ENCODE measurements at places on chromosomes 2 and 18.

GRCh38 chr18:10927286-10927992 lies 221.9 kb downstream of the PIEZO2 start:
- DNase-seq = peak; percentile 66

GRCh38 chr2:117931978-117932377 lies 81.9 kb downstream of the CCDC93 start:
- no peak for DNase-seq

DNA sequence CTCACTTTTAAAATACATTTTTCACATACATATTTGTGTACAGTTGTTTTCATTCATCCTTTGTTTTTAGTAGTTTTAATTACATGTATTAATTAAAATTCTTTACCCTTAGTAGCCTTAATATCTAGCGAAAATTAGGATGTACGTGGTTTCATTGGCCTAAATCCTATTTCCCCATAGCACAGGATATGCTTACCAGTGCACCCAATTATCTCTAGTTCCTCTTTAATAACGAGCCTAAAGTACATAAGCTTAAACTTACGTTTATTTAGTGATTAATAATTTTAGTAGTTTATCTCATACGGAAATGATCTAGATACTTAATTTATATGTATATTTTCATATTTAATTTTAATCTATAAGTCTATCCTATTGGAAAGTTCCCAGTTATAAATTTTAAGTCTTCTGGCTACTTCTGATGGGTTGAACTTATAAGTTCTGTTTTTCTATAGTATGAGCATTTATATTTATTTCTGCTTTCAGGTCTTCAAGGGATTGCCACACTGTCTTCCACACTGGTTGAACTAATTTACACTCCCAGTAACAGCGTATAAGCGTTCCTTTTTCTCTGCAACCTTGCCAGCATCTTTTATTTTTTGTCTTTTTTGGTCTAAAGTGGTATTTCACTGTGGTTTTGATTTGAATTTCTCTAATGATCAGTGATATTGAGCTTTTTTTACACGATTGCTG lies 21.4 kb upstream of the RUFY4 start:
- no peak for DNase-seq

DNA sequence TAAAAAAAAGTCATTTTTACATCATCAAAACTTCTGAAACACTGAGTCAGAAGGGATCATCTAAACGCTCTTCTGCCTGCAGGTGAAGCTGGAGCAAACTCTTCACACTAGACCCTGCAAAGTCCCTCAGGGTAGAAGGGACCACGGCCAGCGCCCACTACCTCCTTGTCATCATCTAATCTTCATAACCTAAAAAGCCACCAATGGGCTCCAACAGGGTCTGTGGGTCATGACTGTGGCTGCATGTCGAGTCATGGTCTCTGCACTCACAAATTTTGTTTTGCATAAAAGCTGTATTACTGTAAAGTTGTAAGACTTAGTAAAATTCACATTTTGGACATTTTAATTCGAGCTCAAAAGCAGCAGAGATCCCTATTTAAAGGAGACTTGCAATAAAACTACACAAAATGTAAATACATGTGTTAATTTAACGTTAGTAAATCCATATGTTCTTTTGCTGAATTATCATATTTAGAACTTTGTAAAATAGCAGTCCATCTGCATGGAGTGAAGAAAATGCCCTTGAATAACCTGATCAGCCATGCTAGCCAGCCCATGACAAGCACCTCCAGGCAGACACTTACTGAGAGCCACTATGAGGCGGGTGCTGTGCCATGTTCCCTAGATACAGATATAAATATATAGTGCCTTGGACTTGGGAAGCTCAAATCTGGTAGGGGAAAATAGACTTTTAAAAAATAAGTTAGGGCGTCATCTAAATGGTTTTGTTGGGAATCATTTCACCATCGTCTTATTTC lies 437.2 kb upstream of the LYPD1 start:
- no peak for DNase-seq
